ENCODE measurements at places on chromosomes 11 and 22.

DNA sequence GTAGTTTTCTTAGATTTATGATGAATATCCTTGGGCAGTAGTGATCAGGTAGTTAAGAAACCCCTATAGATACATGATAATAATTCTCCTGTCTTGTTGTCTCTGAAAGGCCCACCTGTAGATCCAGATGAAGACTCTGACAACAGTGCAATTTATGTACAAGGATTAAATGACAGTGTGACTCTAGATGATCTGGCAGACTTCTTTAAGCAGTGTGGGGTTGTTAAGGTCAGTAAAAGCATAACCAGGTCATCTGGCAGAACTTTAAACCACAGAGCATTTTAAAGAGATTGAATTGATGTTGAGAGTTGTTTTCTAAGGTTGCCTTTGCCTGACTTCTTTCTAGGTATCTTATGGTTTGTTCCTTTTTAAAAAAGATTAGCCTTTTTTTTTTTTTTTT, 14.1 kb upstream of the GAS2L1 start:
- H3K36me3 ChIP-seq: peaks cover 94% of the 10 kb centered on the region
- H3K27me3 ChIP-seq: no peaks in the 10 kb centered on the region
- H3K27ac ChIP-seq: no peak overlapping the region

- H3K4me1 ChIP-seq: peaks cover 52% of the 10 kb centered on the region
- H3K27ac ChIP-seq: peak overlapping the region; percentile 88
- no peak overlapping the region for H3K4me3 ChIP-seq
- H3K27me3 ChIP-seq: no peaks in the 10 kb centered on the region
These were observed 23.9 kb upstream of the MICAL2 start for GRCh38 chr11:12086271-12087074.

- H3K27me3 ChIP-seq: no peaks in the 10 kb centered on the region
- H3K36me3 ChIP-seq: no peaks in the 10 kb centered on the region
- H3K4me1 ChIP-seq: no peaks in the 10 kb centered on the region
- H3K4me3 ChIP-seq: no peak overlapping the region
These were observed 354.7 kb upstream of the NARS2 start for GRCh38 chr11:78929207-78929905.

GRCh38 chr11:114163830-114164401, 104.4 kb downstream of the ZBTB16 start:
- peaks cover 95% of the 10 kb centered on the region for H3K4me1 ChIP-seq
- no peak for DNase-seq
- H3K36me3 ChIP-seq: no peaks in the 10 kb centered on the region
- H3K4me3 ChIP-seq: peak overlapping the region; percentile 4

DNA sequence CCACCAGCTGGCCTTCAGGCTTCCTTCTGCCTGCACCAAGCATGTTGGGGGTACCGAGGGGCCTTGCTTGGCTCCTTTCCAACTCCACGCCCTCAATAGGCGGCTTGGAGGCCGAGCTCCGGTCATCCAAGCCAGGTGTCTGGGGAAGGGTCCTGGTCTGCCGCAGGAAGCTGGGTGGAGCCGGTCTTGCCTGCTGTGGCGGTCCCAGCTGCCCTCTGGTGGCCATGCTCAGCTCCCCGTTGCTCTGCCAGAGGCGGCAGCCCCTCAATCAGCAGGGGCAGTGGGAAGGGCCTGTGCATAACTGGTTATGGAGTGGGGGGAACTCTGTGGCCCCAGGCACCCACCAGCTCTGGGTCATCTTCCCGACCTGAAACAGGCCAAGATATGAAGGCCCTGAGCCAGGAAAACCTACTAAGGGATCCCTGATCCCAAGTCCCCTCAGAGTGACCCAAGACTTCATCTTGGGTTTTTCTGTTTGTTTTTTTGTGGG, 3.2 kb downstream of the ARVCF start:
- H3K4me1 ChIP-seq: peaks cover 6% of the 10 kb centered on the region

DNA sequence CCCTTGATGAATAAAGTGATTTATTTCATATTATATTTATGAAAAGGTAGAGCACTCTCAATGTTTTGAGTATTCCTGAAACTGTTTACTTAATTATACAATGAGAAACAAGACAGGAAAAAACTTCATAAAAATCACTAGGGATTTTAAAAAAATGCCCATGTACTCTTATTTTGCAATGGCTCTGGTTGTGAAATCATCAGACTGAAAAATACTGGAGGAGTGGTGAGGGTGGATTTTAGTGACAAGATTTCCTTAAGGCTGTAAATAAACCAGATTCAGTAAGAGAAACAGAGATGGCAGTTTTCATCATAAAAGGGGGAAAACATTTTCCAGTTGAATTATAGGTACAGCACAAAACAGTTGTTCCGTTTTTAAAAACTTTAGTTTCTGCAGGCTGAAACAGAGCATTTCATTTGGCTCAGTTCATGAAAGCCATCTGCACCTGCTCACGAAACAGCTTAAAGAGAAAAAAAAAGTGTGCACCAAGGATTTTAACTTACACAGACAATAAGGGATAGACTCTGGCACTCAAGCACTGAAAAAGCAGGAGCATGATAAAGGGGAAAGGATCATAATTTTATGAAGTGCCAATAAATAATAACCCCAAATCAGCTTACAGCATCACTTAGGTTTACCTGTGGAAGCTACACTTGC, 100.7 kb downstream of the MAML2 start:
- H3K27ac ChIP-seq: peak overlapping the region; percentile 81
- no peaks in the 10 kb centered on the region for H3K27me3 ChIP-seq
- peak overlapping the region; percentile 42 for H3K4me3 ChIP-seq
- no peaks in the 10 kb centered on the region for H3K36me3 ChIP-seq

DNA sequence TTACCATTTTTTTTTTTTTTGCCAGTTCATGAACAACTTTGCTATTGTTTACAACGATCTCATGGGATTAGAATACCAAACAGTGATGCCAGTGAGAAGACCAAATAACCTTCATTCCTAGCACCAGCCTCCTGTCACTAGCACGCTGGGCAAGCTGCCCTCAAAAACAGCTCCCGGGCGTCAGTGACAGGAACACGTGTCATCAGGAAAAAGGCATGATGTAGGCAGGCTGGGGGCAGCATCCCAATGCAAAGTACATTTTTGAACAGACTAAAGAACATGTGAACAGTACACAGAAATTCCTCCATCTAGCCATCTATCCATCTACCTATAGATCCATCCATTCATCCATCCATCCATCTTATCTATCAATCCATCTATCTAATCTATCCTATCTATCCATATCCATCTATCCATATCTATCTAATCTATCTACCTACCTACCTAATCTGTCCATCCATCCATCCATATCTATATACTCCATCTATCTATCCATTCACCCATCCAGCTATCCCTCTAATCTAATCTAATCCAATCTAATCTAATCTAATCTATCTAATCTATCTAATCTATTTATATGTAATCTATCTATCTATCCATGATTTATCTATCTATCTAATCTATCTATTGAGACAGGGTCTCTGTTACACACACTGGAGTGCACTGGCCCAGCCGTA, 378.5 kb downstream of the SHANK2 start:
- no peaks in the 10 kb centered on the region for H3K4me1 ChIP-seq
- H3K27ac ChIP-seq: no peak overlapping the region
- H3K4me3 ChIP-seq: no peak overlapping the region
- H3K36me3 ChIP-seq: no peaks in the 10 kb centered on the region
- no peaks in the 10 kb centered on the region for H3K27me3 ChIP-seq

DNA sequence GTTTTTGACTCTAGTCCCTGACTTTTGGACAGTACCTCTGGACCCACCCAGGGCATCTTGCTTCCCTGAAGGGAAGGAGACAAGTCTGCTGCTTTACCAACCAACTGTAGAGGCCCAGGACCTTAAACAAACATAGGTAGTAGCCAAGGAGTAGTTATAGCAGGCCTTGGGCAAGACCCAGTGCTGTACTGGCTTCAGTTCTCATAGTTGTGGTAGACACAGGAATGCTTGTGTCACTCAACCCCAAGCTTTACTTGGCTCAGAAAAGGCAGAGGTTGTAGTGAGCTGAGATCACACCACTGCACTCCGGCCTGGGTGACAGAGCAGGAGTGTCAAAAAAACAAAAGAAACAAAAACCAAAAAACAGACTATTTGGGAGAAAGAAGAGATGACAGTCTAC, 21.3 kb upstream of the OR52M1 start:
- no peaks in the 10 kb centered on the region for H3K4me1 ChIP-seq
- no peaks in the 10 kb centered on the region for H3K36me3 ChIP-seq
- DNase-seq: no peak
- H3K27ac ChIP-seq: no peak overlapping the region
